Activated CD4-positive, alpha-beta T cell treated with anti-CD3 and anti-CD28 coated beads, Interleukin-2, amount 10 ng/mL, durations not matched to agents 24 days and 14 days (primary cell): ENCODE measurements at places on chromosomes 12 and 14. TPM values are rescaled to one million over a fixed set of nuclear protein-coding genes. Genes with fewer than 3 reads are reported as not detected.

GRCh38 chr12:12909995-12910420, 18.6 kb downstream of the GPRC5A start:
- peak overlapping the region; percentile 53 for H3K27ac ChIP-seq
- H3K36me3 ChIP-seq, result no peaks in the 10 kb centered on the region
- H3K4me3 ChIP-seq, result no peak overlapping the region
- peaks cover 15% of the 10 kb centered on the region for H3K4me1 ChIP-seq
- DNase-seq, result no peak

GRCh38 chr14:75491376-75491978, 30.8 kb upstream of the BATF start:
- no peaks in the 10 kb centered on the region for H3K27me3 ChIP-seq
- H3K36me3 ChIP-seq, result no peaks in the 10 kb centered on the region
- H3K27ac ChIP-seq, result no peak overlapping the region
- no peak overlapping the region for H3K4me3 ChIP-seq

DNA sequence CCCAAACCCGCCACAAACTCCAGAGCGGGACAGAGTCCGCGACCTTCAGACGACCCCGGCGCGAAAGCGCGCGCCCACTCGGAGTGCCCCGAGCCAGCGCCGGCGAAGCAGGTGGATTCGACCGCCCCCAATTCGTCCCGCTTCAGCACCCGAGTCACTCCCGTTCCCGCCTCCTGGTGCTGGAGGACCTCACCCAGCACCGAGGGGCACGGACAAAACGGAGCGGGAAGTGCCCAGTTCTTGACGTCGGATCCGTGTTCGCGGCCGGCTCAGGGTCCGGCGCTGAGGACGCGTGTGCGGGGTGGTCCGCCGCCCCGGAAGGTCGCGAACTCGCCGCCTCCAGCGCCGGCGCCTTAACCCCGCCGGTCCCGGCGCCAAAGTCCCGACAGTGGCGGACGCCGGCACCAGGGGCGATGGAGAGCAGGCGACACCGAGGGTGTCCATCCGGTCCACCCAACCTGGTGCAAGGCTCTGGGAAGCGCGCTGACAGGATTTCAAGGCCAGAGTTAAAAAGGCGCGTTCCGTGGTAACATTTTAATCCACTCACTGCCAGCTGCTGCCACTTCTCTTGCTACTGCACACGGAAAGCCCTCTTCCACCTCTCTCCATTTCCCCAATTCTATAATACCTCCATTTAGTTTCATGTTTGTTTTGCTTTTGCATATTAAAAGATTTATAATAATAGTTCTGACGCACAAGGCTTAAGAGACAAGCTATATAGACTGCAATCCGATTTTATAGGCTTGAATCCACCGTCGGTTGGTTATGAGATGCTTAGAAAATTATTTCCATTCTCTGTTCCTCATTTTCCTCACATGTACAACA, 240.0 kb upstream of the CPNE8 start:
- no peak overlapping the region for H3K27ac ChIP-seq
- peaks cover 4% of the 10 kb centered on the region for H3K4me1 ChIP-seq
- H3K36me3 ChIP-seq, result peaks cover 2% of the 10 kb centered on the region
- peak; percentile 84 for DNase-seq
- H3K4me3 ChIP-seq, result peak overlapping the region; percentile 38

GRCh38 chr14:33237115-33237740, 298.5 kb downstream of the NPAS3 start:
- H3K27ac ChIP-seq, result no peak overlapping the region
- no peaks in the 10 kb centered on the region for H3K36me3 ChIP-seq
- no peaks in the 10 kb centered on the region for H3K27me3 ChIP-seq
- no peak overlapping the region for H3K4me3 ChIP-seq
- no peaks in the 10 kb centered on the region for H3K4me1 ChIP-seq

Gene RIMBP2
- total RNA-seq, result not detected in 2 replicates

DNA sequence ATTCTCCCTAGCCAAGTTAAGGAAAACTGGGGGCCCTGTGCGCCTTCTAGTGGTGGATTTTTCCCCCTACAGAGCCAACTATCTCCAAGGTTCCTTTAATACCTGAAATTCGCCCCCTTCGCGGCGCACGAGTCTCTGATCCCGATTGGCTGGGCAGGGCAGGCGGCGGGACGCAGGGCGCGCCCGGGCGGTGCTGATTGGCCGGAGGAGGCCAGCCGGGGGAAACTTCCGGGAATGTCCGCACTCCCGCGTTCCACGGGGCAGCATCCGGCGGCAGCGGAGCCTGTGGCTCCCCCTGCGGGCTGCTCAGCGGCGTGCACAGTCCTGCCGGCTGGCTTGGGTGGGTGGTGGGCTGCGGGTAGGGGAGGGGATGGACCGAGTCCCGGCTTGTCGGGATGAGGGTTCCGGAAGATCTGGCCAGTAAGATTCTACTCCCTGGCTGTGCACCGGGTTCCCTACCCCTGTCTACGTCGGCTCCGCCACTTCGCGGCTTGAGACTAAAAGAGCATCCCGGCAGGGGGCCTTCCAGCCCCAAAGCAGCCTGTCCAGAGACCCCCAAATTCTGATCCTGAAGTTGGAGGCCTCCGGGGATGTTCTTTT, at the start of gene NABP2:
TSS of gene NABP2 (plus strand) at position 241 of the 600 bp plus-strand sequence. CDS start 515 bp downstream, outside the sequence.
- H3K4me3 ChIP-seq, result peak within 1 kb of the TSS; percentile 100
- peaks cover 39% of the 10 kb centered on the region for H3K4me1 ChIP-seq
- no peaks in the 10 kb centered on the region for H3K27me3 ChIP-seq
- H3K36me3 ChIP-seq, result peaks cover 21% of the 10 kb centered on the region
- H3K27ac ChIP-seq, result peak within 1 kb of the TSS; percentile 85
- DNase-seq, result peak; percentile 99

Gene C3AR1
- 0.56 and 0.73 TPM in 2 replicates for total RNA-seq

DNA sequence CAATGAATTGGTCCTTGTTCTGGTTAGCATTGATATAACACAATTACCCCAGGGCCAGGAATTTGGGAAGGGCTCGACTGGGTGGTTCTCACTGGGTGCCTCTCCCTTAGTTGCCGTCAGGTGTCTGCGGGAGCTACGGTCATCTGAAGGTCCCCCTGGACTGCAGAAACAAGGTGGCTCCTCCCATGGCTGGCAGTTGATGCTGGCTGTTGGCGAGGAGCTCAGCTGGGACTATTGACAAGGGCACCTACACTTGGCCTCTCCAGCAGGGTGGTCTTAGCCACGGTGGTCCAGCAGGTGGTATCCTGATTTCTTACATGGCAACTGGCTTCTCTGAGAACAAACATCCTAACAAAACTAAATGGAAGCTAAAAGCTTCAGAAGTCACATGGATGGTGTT, 41.0 kb upstream of the RGS6 start:
- no peaks in the 10 kb centered on the region for H3K27me3 ChIP-seq
- H3K36me3 ChIP-seq, result no peaks in the 10 kb centered on the region
- DNase-seq, result no peak

DNA sequence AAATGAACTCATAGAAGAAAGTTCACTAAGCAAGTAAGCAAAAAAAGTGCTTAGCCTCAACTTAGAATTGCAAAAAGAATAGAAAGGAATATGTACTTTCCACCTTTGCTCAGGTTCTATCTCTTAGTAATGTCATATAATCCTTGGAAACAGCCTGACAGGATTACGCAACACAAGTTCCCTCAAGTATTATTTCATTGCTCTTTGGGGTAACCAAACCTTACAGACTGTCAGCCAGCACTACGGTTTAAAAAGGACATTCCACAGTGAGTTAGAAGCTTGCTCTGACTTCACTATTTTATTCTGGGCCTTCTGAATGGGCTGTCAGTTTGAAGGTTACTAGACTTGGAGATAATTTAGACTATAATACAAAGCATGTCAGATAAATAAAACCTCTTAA, 264.0 kb downstream of the ATXN7L3B start:
- H3K27ac ChIP-seq, result no peak overlapping the region
- no peaks in the 10 kb centered on the region for H3K27me3 ChIP-seq
- no peak overlapping the region for H3K4me3 ChIP-seq
- H3K36me3 ChIP-seq, result no peaks in the 10 kb centered on the region
- no peak for DNase-seq

DNA sequence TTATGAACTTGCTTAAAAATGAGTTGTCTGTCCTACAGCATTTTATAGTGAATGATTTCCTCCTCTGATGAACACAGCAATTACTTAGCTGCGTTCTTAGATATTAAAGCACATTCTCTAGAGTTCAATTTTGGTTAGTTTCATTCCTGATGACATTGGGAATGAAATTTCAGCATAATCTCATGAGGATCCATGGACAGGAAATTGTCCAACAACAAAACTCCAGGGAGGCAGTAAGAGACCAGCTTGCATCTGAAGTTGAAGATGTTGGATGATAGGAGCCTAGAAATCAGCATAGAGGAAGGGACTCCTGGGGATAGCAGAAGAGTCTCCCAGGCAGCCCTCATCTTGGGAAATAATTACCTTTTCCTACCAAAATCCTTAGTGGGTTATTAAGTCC, 128.7 kb upstream of the RAP1B start:
- peak overlapping the region; percentile 46 for H3K4me3 ChIP-seq
- no peaks in the 10 kb centered on the region for H3K27me3 ChIP-seq
- H3K36me3 ChIP-seq, result peaks cover 16% of the 10 kb centered on the region
- peaks cover 39% of the 10 kb centered on the region for H3K4me1 ChIP-seq

Gene GPX2
- not detected in 2 replicates for total RNA-seq

DNA sequence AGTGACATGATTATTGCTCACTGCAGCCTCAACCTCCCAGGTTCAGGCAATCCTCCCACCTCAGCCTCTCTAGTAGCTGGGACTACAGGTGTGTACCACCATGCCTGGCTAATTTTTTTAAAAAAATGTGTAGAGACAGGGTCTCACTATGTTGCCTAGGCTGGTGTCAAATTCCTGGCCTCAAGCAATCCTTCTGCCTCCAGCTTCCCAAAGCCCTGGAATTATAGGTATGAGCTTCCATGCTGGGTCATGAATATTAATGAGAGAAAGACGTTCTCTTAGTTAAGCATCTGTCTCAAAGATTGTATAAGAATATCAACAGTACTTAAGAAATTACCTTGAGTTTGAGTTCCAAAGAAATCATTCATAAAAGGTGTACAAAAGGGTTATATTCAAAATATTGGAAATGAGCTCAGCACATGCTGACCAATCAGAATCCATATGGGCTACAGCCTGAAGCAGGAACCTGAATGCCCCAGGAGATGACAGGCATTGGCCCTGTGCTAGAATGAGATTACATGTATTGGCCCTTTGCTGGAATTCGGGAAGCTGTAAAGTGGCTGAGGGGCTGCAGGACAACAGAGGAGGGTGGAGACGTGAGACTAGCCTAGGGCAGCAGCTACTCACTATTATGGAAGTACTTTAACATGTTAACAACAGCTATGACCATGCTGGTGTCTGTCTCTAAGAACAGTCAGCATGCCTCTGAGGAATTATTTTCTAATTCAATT, 157.0 kb upstream of the CPNE8 start:
- no peak for DNase-seq
- H3K36me3 ChIP-seq, result no peaks in the 10 kb centered on the region
- H3K27me3 ChIP-seq, result no peaks in the 10 kb centered on the region
- H3K4me1 ChIP-seq, result no peaks in the 10 kb centered on the region
- no peak overlapping the region for H3K27ac ChIP-seq
- H3K4me3 ChIP-seq, result no peak overlapping the region
